T-helper 22 cell (primary cell): ENCODE measurements at places on chromosomes 16 and 17.

DNA sequence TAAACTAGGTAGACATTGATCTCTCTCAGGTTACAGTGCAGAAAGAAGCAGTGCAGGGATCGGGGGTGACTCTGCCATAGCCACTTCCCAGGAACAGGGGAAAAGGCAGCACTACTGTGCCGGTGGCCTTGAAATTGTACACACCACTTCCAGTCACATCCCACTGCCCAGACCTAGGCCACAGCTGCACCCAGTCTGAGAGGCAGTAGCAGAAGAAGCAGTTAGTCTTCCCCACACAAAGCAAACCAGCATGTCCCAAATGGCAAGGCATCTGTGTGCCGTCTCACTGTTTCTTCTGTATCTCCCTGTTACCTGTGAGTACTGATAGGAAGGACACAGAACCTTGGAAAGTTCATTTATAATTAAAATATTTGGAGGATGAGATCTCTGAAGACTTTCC is 47.0 kb downstream of the TMC6 start:
- DNase-seq: no peak

GRCh38 chr17:50588391-50589049 is 28.0 kb downstream of the CACNA1G start:
- no peak for DNase-seq

GRCh38 chr17:65404761-65405160 is 156.7 kb downstream of the AXIN2 start:
- no peak for DNase-seq

DNA sequence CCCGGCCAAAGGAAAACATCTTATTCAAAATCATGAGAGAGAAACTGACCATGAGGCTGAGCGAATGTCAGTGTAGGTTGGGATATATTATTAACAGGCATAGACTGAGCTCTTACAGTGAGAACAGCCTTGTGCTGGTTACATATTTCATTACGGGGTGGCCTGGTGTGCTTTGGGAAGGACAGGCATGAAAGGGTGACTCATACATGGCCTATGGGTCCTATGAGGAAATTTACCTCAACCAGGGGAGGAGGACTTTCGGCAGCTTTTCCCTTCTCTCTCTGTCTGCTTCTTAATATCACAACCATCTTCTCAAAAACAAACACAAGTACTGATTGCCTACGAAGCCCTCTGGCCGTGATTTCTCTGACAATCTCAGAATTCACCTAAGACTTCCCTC is 579.1 kb downstream of the CDH13 start:
- no peak for DNase-seq

GRCh38 chr17:59161477-59161876 is 5.9 kb downstream of the PRR11 start:
- DNase-seq: no peak

DNA sequence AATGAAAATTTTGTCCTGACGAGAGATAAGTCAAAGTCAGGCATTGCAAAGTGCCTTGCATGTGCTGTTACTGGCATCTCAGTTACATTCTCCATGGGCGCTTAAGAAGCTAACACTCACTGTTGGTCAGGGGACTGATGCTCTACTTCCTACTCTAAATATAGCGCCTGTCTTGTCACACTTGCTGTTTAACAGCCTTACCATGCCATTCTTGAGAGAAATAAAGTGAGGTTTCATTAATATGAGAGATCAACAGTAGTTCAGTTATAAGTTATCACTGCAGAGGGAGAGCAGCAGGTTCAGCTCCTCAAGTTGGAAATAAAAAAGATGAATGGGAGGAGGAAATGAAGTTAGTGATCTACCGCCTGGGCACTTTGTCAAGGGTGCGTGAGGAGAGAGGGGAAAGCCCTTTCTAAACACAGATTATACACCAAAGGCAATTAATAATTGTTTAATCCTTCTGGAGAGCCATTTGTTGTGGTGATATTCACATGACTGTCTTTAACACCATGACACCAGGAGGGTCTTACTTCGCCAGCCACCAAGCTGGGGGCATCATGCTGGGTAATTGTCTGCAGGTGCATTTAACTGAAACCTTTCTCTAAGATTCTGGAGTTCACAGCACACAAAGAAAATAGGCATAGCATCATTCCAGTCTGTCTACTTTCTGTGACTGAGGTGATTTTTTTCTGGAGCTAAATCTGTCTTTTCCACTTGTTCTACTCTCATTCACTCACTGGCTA is 568.7 kb upstream of the HSBP1 start:
- DNase-seq: no peak

GRCh38 chr17:74002241-74002640 is 201.2 kb upstream of the RPL38 start:
- no peak for DNase-seq

GRCh38 chr17:74759941-74760340 is 11.5 kb downstream of the NHERF1 start:
- no peak for DNase-seq

GRCh38 chr16:78258375-78259065 is 159.1 kb downstream of the WWOX start:
- no peak for DNase-seq

DNA sequence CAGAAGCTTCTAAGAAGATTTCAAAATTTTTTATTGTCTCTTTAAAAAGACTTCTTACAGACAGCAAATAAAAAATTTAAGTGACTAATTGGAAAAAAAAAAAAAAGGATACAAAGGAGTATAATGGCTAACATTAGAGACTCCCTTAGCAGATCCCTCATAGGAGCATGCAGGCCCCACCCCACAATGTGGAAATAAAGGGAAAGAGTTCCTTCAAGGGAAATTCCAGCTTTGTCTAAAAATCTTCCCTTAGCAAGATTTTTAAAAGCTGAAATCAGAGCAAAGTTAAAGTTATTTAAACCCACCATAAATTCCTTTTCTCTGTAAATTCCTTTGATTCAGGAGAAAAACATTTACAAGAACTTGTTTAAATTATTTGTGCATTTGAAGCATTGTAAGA is 32.5 kb upstream of the NOS2 start:
- DNase-seq: no peak

DNA sequence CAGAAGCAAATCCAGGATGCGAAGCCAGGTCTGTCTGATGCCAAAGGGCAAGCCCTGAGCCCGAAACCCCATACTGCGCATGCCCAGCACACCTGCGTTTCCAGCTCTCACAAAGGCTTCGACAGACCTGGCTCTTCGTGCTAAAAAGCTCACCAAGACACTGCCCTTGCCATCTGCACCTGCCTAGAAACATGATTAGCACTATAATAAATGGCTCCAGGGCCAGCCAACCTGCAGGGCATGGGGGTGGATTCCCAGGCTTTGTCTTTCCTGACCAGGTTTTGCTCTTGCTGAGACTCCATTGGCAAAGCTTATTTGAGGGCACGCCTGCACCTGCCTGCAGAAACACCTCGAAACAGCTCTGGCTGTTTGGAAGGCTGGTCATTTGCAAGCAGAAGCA is 14.4 kb upstream of the PLD6 start:
- DNase-seq: no peak

DNA sequence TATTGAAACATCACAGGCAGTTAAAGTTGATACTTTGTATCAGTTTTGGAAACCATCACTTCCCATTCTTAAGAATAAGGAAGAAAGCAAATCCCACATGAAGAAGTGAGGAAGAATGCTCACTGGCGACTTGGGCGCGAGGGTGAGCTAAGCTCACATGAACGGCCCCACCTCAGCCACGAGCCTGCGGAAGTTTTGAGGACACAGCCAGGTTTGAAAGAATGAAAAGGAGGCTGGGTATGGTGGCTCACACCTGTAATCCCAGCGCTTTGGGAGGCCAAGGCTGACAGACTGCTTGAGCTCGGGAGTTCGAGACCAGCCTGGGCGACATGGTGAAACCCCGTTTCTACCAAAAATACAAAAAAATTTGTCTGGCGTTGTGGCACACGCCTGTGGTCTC is 110.3 kb upstream of the CHMP6 start:
- no peak for DNase-seq

DNA sequence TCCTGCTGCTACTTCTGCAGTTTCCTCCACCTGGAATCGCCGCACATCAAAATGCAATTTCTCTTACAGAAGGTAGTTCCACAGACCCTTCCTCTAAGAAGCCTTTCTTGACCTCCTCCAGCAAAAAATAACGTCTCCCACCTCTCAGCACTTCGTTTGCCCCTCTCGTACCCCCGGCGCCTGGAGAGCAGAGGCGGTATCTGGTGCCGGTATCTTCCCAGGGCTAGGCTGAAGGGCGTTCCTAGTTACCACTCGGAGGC is 482 bp downstream of the DCTPP1 start:
- no peak for DNase-seq
